ENCODE measurements at places on chromosomes 6 and 20. TPM values are rescaled to one million over a fixed set of nuclear protein-coding genes. Genes with fewer than 3 reads are reported as not detected.

SIGLEC1 gene
- total RNA-seq, result 12.4 TPM

GCNT2 gene
- 3.5 TPM for total RNA-seq

RAD21L1 gene
- total RNA-seq, result not detected

SLC35D3 gene
- not detected for total RNA-seq

OR2H1 gene
- not detected for total RNA-seq

TCEA2 gene
- 46.4 TPM for total RNA-seq

MLN gene
- not detected for total RNA-seq

SLC22A2 gene
- total RNA-seq, result not detected

KAT14 gene
- 8.5 TPM for total RNA-seq

GABRR1 gene
- total RNA-seq, result not detected

SLC22A3 gene
- 2.1 TPM for total RNA-seq

TOMM34 gene
- total RNA-seq, result 10.9 TPM

SLC23A2 gene
- total RNA-seq, result 10.8 TPM

SLC22A16 gene
- 0.26 TPM for total RNA-seq

CD93 gene
- 46.3 TPM for total RNA-seq

SLC24A3 gene
- total RNA-seq, result 2.1 TPM

SLC26A8 gene
- total RNA-seq, result not detected

PRR18 gene
- total RNA-seq, result 0.65 TPM

HRH3 gene
- not detected for total RNA-seq

TCP11 gene
- total RNA-seq, result not detected

ASIP gene
- 1.5 TPM for total RNA-seq

KIAA1586 gene
- 8.8 TPM for total RNA-seq

TFAP2C gene
- 0.56 TPM for total RNA-seq

BACH2 gene
- 2.0 TPM for total RNA-seq

CDSN gene
- total RNA-seq, result not detected

LPA gene
- not detected for total RNA-seq

ELOVL4 gene
- 0.58 TPM for total RNA-seq

SCAND1 gene
- 41.0 TPM for total RNA-seq

NHLRC1 gene
- total RNA-seq, result 1.9 TPM

CST4 gene
- not detected for total RNA-seq

OSER1 gene
- total RNA-seq, result 19.9 TPM

ALDH8A1 gene
- 0.55 TPM for total RNA-seq

CTAGE9 gene
- total RNA-seq, result not detected

TLDC2 gene
- not detected for total RNA-seq

GPR31 gene
- total RNA-seq, result not detected

JPH2 gene
- 78.3 TPM for total RNA-seq

SAPCD1 gene
- 0.73 TPM for total RNA-seq

TNFRSF6B gene
- total RNA-seq, result 10.1 TPM

MEI4 gene
- total RNA-seq, result 0.85 TPM

JARID2 gene
- 7.9 TPM for total RNA-seq

PDYN gene
- not detected for total RNA-seq

LBP gene
- 9.0 TPM for total RNA-seq
